ENCODE measurements at places on chromosomes 7 and 10. TPM values are rescaled to one million over a fixed set of nuclear protein-coding genes. Genes with fewer than 3 reads are reported as not detected.

ITPRID1 gene
- total RNA-seq: 1.6 TPM

PCLO gene
- 20.9 TPM for total RNA-seq

DNA sequence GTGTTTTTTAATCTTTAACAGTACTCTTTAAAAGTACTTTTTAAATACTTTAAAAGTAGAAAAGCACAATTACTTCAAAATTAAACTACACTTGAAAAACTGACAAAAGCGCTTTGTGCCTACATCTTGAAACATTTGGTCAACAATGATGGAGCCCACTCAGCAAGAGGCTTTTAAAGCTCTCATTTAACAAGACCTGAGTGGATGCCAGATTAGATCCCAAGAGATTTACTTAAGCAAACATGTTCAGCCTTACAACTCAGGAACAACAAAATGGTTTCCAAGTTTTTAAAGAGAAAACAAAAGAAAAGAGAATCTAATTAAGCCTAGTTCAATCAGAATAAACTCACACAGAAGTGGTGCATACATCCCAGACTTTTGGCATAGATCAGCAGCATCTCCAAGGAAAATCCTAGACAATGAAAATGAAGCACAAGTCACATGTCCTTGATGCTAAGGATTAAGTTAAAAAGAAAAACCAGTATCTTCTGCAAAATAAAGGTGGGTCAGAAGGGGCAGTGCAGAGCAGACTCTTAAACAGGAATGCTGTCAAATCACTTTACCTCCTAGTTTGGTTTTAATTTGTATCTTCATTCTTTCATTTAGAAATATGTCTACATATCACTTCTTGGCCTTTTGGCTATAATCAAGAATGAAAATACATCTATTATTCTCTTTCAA, 26.2 kb downstream of the HIBADH start:
- no peak for DNase-seq

DNA sequence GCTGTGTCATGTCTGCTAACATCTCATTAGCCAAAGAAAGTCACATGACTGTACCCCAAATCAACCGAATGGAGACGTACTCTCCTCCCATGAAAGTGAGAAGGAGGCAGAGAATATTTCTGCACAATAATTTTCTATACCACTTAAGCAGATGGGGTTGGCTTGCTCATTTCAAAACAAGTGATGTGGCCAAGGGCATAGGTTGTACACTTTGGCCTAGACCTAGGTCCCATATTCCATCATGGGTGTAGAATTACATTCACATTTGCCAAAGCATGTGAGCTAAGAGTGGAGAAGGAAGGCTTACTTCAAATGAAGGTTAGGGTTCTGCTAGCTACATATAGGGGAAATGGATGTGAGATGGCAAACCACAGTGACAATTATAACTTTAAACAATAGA, 83.0 kb downstream of the ZNF365 start:
- DNase-seq: no peak

DNA sequence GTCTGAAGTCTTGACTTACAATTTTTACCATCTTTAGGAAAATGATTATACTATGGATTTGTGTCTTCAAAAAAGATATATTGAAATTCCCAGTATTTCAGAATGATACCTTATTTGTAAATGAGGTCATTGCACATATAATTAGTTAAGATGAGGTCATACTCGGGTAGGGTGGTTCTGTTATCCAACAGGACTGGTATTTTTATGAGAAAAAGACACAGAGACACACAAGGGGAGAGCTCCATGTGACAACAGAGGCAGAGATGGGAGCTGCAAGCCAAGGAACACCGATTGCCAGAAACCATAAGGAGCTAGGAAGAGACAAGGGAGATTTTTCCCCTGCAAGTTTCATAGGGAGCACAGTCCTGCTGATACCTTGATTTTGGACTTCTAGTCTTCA, 356.9 kb downstream of the ARL4A start:
- no peak for DNase-seq

DNA sequence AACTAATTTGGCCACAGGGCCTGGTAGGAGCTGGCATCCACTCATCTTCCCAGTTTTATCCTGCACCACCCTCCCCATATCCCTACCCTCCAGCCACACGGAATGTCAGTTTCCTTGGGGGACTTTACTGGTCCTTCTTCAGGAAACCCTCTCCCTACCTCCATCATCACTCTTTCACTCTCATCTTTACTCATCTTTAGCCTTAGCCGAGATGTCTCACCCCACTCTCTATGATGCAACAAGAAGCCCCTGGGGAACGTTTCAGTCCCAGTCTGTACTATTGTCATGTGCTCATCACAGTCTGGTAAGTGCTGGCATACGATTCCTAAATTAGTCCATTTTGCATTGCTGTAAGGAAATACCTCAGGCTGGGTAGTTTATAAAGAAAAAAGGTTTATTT, 34.9 kb upstream of the TMEM248 start:
- DNase-seq: no peak

DNA sequence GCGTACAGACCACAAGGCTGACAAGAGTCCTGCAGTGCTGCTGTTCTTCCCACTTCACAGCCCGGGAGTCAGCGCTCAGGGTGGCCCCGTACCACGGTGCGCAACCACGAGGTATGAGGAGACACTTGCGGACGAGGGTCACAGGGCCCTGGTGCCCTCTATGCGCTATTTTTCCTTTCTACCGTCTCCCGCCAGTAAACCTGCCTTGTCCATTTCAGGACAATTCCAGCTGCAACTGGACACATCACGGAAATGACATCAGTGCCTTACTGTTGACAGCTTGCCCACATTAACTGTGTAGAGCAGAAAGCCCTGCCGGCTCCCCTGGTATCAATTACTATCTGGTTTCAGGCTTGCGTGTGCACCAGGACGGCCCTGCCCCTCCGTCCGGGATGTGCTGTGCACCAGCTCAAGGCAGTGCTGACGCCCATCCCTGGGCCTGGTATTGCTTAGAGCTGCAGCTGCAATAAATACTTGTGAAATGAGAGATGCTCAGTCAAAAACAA, 65.1 kb downstream of the ZRANB1 start:
- no peak for DNase-seq
